ENCODE measurements at places on chromosomes 12 and 14. TPM values are rescaled to one million over a fixed set of nuclear protein-coding genes. Genes with fewer than 3 reads are reported as not detected.

KRT8 gene
- total RNA-seq = 16.2 TPM

- DNase-seq = no peak
Measured at GRCh38 chr14:103802356-103802755, 45.0 kb downstream of the PPP1R13B start.

DNA sequence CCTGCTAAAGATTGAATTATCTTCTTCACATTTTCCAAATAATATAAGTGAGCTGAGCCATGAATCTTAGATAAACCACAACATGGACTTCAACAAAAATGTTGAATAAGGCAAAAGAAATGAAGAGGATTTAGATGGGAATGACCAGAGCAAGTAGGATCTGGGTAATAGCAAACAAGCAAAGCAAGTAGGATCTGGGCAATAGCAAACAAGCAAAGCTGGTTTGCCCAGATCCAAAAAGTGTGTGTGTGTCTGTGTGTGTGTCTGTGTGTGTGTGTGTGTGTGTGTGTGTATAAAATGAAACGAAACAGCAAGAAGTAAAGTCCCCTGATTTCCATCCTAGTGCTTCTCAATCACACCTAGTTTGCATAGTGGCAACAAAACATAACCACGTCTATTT, 549.1 kb downstream of the RERGL start:
- DNase-seq = no peak

- no peak for DNase-seq
Measured at GRCh38 chr14:88765130-88765529, 27.6 kb downstream of the EML5 start.

PITPNM2 gene
- 4.3 TPM for total RNA-seq

GRCh38 chr12:20482491-20483054, 114.2 kb downstream of the PDE3A start:
- peak; percentile 31 for DNase-seq

DNA sequence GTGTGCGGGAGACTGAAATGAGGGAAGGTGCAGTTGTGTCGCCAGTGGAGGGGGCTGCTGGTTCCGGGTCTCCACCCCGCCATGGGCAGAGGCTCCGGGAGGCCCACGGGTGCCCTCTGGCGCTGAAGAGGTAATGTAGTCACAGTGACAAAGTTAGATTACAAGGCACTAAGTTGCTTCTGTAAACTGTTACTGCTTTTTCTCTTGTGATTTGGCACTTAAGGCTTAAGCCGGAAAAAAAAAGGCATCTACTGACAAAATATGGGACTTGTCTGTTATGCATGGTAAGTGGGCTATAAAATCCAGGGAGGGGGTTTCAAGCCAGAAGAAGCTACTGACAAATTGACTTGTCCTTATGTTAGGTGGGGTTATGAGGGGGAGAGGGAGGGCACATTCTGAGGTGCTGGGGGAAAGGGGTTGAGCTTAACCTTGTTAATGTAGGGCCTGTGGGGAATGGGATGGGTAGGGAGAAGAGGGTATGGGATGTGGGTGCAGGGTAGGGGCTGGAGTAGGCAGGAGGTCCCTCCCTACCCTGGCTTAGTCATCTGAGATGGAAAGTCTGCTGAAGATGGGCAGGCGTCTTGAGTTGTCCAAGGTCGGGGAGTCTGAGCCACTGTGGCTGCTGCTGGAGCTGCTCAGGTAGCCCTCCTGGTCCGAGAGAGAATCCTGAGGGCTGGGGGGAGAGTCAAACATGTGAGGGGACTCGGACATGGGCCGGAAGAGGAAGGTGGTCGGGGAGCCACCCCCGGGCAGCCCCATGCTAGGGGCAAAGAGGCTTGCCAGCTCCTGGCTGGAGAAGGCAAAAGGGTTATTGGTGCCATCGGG, 3.7 kb downstream of the ZFP36L1 start:
- peak; percentile 81 for DNase-seq

LMNTD1 gene
- total RNA-seq = 1.2 TPM

PTHLH gene
- 4.6 TPM for total RNA-seq

- DNase-seq = no peak
Measured at GRCh38 chr14:42804141-42804540, 1197.5 kb downstream of the LRFN5 start.

DNA sequence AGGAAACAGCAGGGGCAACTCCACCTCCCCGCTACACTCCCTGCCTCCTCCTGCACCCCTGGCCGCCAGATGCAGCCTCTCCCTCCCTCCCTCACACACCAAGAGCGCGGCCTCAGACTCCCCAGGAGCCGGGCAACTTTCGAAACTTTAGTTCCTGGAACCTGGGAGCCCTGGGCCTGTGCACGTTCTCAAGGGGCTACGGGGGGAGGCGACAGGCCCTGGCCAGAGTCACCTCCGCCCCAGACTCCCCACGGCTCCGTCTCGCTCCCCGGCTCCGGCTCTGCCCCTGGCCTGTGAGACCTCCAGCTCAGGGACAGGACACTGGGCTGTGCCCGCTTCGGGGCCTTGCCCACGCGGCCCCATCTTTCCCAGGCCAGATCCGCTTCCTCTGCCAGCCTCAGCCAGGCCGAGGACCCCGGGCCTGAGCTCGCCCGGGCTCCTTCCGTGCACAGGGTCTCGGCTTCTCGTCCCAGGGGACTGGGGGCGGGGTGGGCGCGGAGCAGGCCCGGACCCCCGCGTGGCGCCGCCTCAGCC, 5.5 kb downstream of the AMN start:
- peak; percentile 6 for DNase-seq

- no peak for DNase-seq
Measured at GRCh38 chr14:22812744-22813143, 2.5 kb downstream of the SLC7A7 start.

DNA sequence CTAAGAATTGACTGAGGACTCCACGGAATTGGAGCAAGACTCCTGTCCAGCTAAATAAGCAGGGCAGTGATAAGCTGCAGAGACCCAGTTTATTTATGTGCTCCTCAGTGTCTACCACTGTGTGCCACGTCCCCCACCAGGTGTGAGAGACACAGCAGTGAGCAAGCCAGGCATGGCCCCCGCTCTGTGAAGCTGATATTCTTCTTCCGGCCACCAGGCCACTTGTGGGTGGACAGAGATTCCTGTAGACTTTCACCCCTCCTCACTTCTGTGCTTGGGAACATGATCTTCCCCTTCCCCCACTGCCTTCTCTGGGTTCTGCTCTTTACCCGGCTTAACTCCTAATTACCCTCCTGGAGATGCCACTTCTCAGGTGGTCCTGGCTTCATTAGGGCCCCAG, 21.3 kb downstream of the BRAP start:
- DNase-seq = no peak

DNA sequence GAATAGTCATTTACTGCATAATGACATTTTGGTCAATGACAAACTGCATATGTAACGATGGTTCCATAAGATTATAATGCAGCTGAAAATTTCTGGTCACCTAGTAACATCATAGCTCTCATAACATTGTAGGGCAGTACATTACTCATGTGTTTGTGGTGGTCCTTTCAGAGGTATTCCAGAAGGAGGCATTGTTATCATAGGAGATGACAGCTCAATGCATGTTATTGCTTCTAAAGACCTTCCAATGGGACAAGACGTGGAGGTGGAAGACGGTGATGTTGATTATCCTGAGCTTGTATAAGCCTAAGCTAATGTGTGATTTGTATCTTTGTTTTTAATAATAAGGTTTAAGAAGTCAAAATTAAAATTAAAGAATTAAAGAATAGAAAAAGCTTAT, 43.8 kb upstream of the TSPAN11 start:
- peak; percentile 34 for DNase-seq

DNA sequence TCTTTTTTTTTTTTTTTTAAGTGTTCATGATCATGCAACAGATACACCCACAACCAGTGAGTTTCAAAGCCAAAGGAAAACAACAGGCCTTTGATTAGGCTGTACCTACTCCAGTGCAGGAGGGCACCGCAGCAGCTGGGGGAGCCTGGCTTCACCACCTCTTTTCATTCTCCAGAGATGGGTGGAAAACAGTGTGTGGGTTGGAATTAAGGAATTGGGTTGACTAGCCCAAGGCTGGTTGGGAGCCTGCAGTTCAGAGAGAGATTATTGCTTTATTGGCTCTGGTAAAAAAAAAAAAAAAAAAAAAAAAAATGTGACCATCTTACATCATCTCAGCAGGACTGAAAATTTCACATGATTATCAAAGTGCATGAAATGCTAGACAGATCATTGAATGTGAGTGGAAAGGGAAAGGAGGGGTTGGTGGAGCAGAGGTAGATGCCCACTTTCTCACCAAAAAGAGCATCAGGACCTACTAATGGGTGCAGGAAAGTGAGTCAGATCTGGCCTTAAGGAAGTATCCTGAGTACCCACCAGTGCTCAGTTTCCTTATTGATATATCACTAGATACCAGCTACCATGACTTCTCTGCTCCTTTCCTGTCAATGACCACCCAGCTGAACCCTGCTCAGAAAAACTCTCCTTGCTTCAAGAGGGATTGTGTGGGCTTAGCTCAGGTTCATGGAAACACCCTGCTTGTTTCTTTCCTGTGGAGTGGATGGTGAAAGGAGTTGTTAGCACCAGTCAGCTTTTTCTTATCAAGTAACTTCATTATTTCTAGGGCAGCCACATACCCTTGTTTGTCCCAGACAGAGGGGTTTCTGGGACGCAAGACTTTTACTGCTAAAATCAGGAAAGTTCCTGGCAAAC, 54.8 kb upstream of the DYRK2 start:
- DNase-seq = no peak

GLIPR1L1 gene
- total RNA-seq = not detected

SIX4 gene
- 4.4 TPM for total RNA-seq

CBLN3 gene
- 1.8 TPM for total RNA-seq

FOXG1 gene
- total RNA-seq = not detected

STRAP gene
- total RNA-seq = 56.9 TPM

DNA sequence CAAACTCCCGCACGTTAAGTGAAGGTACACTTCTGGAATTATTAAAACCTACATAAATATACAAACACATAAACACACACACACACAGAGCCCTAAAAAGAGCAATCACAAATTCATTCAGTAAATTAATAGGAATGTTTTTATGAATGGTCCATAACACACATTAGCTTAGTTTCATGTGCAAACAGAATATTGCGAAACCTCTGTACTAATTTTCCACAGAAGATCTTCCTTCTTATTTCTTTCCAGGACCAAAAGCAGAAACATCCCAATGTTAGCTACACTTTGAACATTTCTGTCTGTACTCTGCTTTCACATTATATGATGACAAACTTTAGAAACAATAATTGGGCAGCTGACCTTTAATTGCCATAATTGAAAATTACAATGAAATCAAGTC, 101.6 kb downstream of the SOX5 start:
- DNase-seq = no peak

DNA sequence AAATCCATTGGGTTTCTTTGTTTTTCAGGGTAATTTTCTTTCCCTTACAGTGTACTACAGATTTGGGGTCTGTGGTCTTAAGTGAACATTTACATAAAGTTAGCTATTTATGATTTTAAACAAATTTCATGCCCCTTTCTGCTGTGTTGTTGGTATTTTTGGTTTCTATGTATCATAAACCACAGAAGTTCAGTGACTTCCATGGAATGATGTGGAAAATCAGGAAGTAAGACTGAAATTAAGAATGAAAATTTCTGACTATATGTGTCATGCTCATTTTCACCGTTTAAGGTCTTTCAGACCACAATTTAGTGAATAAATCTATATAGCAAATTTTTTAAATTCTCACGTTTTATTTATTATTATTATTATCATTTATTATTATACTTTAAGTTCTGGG, 31.7 kb downstream of the ETV6 start:
- no peak for DNase-seq

- no peak for DNase-seq
Measured at GRCh38 chr12:117024961-117025480, 74.2 kb downstream of the TESC start.
